HS-5 (cell line): ENCODE measurements at places on chromosomes 5 and 9.

GRCh38 chr5:61277781-61278180, 54.3 kb upstream of the ZSWIM6 start:
- no peak for DNase-seq

DNA sequence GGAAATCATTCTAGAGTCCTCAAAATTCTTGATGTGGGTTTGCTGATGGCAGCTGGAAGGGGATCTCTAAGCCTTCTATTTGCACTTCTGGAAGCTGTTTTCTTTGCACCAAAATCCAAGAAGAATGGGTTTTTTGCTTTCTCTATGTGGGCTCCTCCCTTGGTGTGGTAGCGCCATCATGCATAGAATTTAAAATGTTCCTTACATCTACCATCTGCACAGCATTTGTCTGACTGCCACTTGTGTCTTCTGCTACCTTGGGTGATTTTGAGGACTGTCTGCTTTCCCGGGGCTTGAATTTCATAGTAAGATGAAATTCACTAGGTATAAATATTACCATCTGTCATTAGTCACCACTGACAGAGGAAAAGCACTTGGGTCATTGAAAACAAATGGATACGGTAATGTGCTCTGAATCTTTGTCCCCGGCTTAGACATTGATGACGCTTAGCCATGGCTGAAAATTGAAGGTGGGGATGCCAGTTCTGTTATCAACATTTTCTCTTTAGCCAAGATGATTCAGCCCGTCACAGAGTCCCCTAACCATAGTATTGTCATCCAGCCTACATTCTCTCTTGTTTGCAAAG, 30.0 kb downstream of the SNX30 start:
- DNase-seq: no peak

DNA sequence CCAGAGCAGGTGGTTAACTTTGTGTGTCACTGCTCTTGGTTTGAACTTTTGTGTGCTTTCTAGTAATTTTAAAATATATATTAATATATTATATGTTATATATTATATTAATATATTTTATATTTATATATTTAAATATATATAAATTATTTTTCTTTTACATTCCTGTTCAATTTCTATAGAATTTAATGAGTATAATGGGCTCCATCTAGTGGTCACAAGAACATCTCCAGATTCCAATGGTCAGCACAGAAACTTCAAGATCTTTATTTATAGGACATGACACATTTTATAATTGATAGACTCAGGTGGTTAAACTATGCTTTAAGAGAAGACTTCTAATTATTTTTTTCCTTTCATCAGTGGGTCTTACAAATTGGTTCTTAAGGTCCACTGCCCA, 39.1 kb downstream of the COL23A1 start:
- DNase-seq: no peak

- DNase-seq: no peak
Observed at GRCh38 chr5:170353011-170353761, 36.0 kb downstream of the KCNMB1 start.

DNA sequence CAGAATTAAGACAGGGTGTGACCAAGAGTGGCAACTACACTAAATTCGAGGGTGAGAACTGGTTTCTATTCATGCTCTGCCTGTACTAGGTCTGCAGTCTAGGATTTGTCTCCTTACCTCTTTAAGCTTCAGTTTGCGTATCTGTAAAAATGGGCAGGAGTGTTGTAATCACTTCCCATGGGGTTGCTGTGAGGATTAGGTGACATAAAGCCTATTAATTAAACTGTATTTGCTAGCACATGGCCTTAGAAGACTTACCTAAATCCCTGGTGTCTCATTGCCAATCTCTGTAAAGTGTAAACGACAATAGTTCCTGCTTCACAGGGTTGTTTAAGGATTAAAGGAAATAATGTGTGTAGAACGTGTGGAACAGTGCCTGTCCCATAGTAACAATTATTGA, 193.6 kb downstream of the DRD1 start:
- DNase-seq: no peak

- no peak for DNase-seq
Observed at GRCh38 chr5:59660737-59661136, 232.8 kb downstream of the PDE4D start.

GRCh38 chr5:74021126-74021525, 395.1 kb downstream of the ARHGEF28 start:
- no peak for DNase-seq

DNA sequence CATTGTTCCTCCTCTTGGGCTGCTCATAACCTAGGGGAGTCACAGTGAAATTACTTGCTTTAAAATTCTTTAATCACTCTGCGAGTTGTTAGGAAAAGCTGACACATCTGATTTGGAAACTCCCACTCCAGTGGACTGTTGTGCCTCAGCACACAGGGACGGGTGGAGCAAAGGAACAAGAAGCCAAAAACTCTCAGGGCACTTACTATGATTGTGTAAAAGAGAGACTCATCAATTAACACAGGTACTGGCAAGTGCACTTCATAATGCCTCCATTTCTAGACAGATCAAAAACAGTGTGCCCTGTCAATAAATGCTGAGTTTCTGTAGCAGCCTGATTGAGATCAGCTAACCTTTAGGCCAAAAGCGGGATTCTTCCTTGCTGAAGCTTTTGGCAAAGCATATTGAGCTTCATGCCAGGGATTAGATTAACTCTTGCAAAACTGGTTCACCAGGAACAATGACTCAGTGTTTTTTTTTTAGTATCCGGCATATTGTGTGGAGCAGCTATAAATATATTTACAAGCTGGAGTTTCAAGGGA, 55.9 kb downstream of the TMC1 start:
- peak; percentile 81 for DNase-seq

DNA sequence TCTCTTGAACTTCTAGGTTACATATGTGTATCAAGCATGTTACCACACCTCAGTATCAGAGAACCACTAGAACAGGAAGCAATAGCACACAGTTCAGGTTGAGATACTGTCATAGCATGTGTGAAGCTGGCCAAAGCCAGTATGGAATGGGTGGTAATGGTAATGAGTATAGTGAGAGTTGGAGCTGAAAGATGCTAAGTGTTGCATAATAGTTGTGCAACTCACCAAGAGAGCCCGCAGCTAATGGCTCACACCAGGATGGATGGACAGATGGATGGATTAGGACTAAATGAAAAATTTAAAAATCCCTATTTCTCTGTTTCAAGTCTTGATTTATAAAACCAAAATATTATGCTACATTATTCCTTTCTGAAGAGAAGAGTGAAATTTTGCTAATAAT, 53.4 kb upstream of the KCNN2 start:
- no peak for DNase-seq
